ENCODE measurements at places on chromosomes 12 and 14.

- peak; percentile 55 for DNase-seq
These were observed 35.9 kb downstream of the FBLN5 start for GRCh38 chr14:91911474-91912032.

DNA sequence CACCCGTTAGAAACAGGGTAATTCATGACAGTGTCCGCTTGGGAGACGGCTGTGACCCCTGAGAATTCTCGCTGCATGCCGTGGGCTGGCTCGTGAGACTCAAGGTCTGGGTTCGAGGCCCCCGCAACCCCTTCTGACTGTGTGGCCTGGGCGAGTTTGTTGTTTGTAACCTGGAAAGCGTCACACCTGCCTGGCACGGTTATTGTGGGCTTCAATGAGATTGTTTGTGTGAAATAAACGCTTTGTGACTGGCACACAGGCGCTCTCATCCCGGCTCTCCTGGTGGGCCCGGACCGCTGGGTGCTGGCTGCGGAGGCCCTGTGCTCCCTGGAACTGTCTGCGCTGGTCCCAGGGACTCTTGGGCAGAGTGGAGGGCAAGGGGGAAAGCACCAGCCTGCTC is 33.9 kb downstream of the MEG3 start:
- no peak for DNase-seq

- peak; percentile 92 for DNase-seq
These were observed 466.5 kb downstream of the APAF1 start for GRCh38 chr12:99111600-99111999.

DNA sequence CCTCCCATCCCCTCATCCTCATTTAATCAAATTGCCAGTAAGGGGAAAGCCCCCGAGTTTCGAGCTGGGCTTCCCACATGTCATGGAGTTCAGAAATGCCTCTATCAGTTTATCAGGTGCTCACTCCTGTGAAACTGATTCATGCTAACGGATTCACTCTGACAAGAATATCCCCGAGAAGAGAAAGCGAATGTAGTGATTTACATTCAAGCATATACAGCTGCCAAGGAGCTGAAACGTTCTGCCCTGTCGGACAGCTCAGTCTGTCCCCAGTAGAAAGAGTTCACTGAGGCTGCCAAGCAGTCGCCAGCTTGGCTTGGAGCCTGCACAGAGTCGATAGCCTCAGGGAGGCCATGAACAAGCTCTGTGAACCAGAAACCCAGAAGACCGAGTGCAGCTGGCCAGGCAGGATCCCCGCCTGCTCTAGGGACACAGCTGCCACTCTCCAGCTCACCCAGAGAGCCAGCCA is 88.4 kb downstream of the TMCC3 start:
- DNase-seq: peak; percentile 69

DNA sequence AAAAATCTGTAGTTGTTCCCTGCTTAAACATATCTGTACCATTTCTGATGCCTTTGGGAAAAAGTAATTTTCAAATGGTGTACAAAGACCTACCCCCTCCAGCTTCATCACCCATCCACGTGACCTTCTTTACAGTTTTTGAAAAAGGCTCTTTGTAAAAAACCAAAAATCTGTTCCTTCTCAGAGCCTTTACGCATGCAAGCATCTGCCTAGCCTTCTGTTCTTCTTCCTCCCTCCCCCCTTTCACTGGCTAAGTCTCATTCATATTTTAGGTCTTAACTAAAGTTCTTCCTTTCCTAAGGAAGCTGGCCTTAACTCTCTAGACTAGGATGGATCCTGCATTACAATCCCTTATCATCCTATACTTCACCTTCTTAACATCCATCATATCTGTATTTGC is 10.4 kb downstream of the CAPRIN2 start:
- DNase-seq: no peak

DNA sequence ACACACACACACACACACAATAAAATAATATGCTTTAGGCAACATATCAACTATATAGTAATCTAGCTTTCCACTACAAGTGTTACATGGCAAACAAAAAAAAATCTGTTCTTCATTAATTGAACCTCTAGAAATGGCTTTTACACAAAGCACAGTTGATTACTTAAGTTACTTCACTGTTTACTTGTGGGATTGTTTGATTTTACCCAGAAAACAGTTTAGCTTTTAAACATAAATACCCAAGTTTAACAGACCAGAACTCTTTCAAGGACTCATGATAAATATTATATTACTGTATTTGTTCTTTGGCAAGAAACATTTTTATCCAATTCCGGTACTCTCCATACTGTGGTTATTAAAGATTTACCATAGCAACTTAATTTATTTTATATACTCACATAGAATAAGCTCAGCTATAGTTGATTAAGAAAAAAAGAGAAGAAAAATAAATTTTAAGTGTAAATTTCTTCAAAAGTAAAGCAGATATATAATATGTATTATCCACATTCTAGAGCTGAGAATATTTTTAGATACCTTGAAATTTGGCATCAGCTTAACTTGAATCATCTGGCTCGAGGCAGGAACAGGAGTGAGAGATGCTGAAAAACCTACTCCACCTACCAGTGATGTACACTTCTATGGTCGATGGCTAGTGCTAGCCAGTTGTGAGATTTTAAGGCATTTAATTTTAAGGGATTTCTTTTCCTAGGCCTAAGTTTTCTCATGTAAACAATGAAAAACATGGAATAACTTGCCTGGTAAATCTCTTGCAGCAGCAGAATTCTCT is 126.0 kb downstream of the BTG1 start:
- DNase-seq: no peak

GRCh38 chr12:87349681-87350080 is 679.5 kb downstream of the C12orf50 start:
- DNase-seq: no peak

- no peak for DNase-seq
These were observed 141.5 kb upstream of the FGD4 start for GRCh38 chr12:32257695-32258496.

- DNase-seq: no peak
These were observed 84.3 kb upstream of the TTC7B start for GRCh38 chr14:90900476-90901083.

- no peak for DNase-seq
These were observed 101.3 kb downstream of the FOXN3 start for GRCh38 chr14:89315493-89316470.

DNA sequence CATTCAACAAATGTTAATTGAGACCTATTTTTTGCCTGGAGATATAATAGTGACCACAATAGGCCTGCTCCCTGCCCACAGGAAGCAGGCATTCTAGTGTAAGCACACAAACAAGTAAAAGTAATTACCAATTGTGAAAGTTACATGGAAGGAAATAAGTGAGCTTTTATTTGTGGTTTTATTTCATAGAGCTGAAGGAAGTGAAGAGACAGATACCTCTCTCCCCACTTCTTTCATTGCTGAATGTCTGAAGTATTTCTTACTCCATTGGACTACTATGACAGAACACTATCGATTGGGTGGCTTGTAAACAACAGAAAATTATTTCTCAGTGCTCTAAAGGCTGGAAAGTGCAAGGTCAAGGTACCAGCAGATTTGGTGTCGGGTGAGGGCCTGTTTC is 183.5 kb downstream of the PRKCH start:
- no peak for DNase-seq

- peak; percentile 86 for DNase-seq
These were observed at the start of gene TTC9 for GRCh38 chr14:70641548-70642302. Gene TTC9, plus strand, starts transcription at chr14:70641916. Its CDS starts 214 bp downstream, at chr14:70642130.

- DNase-seq: no peak
These were observed 557.2 kb upstream of the STXBP6 start for GRCh38 chr14:25607192-25607591.

DNA sequence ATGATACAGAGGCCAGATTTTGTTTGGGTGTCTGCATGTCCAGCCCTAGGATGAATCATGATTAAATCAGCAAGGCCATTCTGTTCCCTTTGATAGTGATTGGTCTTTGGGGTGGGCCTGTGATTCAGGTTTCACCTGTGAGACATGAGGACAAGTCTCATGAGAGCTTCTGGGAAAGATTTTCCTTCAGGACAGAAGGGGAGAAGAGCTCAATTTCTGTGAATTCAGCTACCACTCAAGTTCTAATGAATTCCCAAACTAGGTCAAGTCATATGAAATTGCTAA is 73.4 kb downstream of the ZNF664 start:
- DNase-seq: no peak

- no peak for DNase-seq
These were observed 265.6 kb upstream of the FAR2 start for GRCh38 chr12:28883406-28883997.

DNA sequence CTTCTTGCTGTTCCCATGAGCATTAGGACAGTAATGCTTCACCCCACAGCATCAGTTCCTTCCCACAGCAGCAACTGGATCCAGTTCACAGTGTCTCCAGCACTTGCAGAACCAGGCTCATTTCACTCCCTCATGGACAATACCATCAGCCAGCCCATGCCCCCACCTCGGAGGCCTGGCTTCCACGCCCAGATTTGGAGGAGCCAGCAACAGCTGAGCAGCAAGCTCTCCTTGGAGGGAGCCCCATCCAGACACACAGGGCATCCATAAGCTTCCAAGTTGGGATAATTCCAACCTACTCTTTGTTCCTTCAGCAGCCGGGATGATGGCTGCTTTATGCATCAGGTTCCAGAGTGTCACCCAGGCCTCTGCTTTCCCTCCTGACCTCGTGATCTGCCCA is 250.0 kb downstream of the GLT1D1 start:
- DNase-seq: no peak

- no peak for DNase-seq
These were observed 1.9 kb upstream of the KDM2B start for GRCh38 chr12:121582583-121583333.

GRCh38 chr12:83634726-83635267 is 948.1 kb downstream of the TMTC2 start:
- no peak for DNase-seq

- no peak for DNase-seq
These were observed 5.3 kb upstream of the CEP128 start for GRCh38 chr14:80946797-80947196.

- no peak for DNase-seq
These were observed 70.6 kb downstream of the KCNK10 start for GRCh38 chr14:88252498-88252897.

- peak; percentile 68 for DNase-seq
These were observed 53.3 kb downstream of the RBM19 start for GRCh38 chr12:113912760-113913329.

DNA sequence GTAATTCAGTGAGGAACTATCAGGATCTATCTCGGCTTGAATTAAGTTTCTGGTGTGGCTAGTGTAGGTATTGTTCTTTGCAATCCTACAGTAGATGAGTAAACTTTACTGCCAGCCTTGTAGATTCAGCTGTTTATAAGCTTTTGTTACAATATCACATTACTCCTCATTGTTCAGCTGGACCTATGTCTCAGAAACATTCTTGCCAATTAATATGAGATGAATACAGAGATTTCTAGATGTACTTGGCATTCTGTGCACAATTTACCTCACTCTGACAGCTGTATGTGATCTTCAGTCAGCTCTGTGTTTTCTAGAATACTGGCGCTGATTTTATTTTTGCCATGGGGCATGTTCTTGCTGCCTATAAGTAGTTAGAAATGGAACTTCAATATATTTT is 55.7 kb downstream of the METTL25 start:
- peak; percentile 19 for DNase-seq

DNA sequence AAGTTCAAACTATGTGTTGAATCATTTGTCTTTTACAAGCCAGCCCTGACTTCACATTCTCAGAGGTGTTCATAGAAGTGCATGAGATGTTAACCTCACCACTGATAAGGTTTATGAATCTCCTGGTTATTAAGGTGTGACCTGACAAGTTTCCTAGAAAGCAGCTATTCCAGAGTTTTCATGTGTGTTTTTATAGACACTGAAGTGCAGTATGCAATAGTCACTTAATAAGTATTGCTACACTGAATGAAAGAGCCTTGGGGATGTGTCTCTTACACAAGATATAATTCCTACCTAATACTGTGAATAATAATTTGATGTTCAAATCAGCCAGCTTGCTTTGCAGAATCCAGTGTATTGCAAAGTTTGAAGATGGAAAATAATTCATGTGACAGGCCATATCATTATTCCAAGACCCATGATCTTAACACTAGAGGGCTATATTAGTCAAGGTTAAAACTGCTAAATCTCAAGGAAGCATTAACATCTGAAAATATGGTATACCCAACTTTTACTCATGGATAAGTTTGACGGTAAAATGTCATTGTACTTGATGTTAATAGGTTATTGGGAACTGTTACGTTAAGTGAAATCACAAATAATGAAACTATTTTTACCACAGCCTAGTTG is 13.0 kb downstream of the SLC25A3 start:
- DNase-seq: no peak

DNA sequence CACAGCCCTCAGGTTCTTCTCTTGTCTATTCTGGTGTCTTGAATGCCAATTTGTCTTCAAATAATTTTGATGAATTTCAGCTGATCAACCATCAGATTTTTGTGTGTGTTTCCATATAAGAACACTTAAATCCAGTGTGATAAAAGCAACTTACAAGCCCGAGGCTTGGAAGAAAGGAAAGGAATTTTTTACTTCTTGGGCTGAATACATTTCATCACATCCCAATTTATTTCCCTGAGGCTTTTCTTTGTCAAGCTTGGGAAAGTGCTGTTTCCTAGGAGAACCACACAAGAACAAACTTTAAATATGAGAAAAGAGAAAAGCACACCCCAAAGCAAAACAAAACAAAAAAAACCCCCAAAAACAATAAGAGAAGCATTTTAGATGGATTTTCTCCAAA is 26.6 kb downstream of the GPRC5D start:
- DNase-seq: no peak

DNA sequence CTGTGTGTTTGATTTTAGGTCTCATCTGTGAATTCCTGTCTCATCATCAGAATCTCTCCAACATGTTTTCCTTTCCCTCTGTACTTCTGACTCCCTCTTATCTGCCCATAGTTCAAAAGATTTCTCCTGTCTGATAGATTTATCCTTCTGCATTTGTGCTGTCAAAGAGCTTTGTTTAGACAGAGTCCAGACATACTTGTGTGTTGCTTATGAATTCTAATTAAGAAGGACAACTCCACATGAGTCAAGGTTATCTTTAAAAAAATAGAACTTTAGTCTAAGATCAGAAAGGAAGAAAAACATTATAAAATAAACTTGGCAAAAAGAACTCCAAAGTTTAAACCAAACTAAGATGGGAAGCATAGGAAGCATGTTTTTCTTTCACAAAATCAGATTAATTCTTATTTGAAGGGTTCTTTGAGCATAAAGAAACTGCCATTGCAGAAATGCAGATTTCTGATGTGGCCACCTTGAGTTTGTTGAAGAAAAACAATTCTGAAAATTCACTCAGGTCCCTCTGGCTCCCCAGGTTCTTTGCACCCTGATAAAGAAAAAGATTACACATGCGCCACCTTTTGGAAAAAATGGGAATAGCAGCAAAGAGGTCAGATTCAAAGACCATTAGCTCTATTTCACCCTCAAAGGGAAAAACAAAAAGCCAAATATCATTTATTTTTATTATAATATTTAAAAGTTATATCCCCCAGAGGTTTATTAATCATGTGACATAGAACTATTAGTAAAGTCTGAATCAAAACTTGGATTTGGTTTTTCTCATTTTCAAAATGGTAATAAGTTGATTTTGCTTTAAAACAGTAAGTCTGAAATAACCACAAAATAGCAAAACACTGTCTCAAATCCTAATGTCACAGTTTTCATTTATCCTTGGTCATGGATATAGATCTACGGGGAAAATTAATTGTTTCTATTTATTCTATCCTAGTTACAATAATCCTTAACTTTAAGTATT is 143.7 kb upstream of the DCN start:
- peak; percentile 65 for DNase-seq
